ENCODE measurements at places on chromosomes 13 and 19.

DNA sequence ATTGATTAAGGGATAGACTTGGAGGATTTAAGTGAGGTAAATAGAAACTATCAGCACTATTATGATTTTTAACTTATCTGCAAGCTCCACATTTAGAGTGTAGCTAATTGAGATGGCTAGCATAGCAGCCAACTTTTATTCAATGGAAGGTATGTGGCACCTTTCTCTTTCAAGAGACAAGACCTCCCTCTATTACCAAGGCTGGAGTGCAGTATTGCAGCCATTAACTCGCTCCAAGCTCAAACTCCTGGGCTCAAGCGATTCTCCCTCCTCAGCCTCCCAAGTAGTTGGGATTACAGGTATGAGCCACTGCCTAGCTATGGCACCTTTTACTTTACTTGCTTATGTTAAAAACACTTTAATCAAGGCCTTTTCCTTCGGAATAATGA lies 8.2 kb downstream of the TPT1 start:
- no peak for DNase-seq

- DNase-seq: no peak
These were observed at the start of gene CD177 for GRCh38 chr19:43353606-43354304. Gene CD177 (plus strand): TSS chr19:43353686. CDS start chr19:43353715, 29 bp downstream.

- no peak for DNase-seq
These were observed 247.0 kb downstream of the GPC6 start for GRCh38 chr13:93473441-93474270.

DNA sequence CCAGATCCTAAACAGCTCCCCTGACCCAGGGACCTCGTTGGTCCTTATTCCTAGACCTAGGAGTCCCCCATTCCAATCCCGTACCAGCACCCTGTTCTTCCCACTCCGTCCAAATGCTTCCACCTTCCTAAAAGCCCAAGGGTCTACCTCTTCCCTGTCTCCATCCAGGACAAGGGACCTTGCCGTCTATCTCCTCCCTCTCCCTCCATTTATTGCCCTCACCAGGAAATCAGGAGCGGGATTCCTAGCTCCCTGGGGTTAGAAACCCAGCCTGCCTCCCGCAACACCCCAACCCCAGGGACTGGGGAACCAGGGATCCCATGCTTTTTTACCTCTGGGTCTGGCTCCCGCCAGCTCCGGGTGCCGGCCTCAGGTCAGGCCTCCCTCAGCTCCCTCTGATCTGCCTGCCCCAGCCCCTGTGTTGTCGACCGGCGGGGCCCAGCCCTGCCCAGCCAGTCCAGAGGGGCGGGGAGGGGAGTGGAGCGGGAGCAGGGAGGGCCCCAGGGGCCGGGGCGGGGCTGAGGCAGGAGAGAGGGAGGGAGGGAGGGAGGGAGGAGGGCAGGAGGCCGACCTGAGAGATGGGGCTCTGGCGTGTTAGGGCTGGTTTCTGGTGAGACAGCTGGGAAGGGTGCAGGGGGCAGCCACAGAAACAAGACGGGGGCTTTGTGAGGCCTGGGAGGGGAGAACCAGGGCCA lies at the start of gene B3GNT8:
B3GNT8 (minus strand) TSS at position 423 of the 695 bp plus-strand sequence. CDS start 596 bp downstream, outside the sequence.
- peak; percentile 78 for DNase-seq

DNA sequence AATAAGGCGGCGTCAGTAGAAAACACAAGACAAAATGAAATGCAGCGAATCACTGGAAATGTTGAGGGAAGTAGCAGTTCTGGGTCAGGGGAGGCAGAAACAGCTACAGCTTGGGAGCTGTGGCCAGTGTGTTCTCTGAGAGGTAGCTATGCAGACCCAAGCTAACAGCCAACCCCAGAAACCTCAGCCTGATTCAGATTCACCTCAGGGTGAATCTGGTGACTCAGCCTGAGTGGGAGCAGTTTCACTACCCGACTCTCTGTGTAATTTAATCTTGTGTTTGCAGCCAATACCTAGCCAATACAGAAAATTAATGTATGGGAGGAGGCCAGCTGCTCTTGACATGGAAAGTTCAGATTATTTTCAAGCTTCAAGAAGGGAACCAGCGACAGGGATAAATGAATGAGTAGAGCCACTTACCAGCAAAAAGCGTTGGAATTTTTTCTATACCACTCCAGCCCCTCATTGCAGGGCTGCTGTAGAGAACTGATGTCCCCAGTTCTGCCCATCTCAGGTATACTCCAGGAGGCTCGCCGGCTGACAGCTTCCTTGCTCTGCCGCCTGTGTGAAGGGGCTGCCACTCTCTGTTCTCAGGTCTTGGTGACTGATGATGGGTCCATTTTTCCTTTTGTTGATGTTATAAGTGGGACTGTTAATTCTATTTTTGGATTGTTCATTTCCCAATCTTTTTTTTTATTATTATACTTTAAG lies 8.9 kb downstream of the IGFL3 start:
- no peak for DNase-seq

DNA sequence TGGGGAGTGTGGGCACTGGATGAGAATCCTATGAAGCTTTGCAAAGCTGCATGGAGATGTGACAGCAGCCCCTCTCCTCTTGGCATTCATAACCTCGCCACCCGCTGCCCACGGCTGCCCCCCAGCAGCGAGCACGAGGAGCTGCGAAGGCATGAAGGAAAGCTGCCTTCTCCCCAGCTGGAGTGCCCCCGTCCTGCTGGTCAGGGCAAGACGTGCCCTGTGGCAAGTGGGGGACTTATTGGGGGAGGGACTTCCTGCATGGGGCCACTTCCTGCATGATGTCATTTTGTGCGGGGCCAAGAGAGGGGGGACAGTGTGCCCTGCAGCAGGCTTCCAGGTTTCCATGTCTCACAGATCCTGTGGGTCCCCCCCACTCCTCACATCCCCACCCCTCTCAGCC lies 85.9 kb downstream of the TSHZ3 start:
- no peak for DNase-seq

DNA sequence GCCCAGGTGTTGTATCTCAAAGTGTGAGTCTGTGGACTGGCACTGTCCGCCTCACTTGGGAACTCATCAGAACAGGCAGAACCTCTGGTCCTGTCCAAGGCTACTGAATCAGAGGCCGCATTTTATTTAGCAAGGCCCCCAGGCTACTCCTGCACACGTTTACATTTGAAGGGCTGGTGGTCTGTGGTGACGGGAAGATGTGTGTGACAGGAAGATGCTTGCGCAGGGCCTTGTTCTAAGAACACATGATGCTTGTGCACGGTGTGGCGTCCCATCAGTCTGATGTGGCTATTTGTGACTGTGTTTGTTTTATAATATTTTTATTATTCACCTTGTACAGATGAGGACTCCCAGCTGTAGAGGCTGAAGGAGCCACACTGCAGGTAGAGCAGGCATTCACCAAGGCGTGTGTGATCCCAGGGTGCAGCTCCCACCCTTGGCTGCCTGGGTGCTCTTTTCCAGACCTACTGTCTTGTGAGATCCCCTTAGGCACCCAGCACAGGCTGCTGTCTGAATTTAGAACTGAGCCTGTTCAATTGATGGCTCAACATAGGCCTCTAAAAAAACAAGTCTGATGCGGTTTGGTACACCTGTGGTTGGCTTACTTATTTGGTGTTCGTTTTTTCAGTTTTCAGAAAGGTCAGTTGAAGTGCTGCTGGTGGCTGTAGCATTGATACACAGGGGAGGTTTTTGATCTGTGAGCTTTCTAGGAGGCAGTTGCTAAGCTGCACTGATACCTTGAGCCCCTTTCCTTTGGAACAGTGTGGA lies 3.1 kb downstream of the SLC25A15 start:
- no peak for DNase-seq

GRCh38 chr13:113880651-113881611 lies 17.1 kb upstream of the GAS6 start:
- DNase-seq: no peak

GRCh38 chr19:44723952-44724319 lies 24.6 kb upstream of the BCL3 start:
- peak; percentile 85 for DNase-seq

DNA sequence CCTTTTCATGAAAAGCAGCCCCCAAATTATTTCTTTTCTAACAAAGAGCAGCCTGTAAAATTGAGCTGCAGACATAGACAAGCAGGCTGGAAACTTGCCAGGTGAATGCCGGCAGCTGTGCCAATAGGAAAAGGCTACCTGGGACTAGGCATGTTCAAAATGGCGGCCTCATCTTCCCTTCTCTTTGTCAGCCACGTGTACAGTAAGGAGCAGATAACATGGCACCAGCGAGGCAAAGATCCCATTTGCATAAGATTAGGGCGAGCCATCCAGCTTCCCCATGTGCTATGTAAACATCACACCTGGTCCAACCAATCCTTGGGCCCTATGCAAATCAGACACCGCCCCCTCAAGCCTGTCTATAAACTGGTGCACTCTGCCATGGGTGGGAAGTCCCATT lies 31.2 kb upstream of the CACNA1A start:
- no peak for DNase-seq

GRCh38 chr19:1291761-1292418 lies 6.2 kb downstream of the EFNA2 start:
- no peak for DNase-seq

DNA sequence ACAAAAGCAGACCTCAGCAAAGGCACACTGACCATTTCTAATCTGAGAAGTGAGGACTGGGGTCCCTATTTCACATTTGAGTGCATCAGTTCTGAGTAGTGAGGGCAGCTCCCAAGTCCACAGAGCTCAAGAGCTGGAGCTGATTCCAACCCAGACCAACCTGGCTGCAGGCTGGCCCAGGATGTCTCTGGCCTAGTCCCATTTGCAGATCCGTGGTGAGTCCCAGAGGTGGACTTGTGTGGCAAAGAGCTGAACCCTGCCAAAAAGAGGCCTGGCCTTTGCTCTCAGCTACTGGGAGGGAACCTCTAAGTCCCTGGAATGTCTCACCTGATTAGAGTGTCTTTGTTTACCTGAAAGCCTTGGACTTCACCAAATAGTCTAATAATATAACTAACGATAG lies 14.6 kb downstream of the SIGLEC7 start:
- no peak for DNase-seq

DNA sequence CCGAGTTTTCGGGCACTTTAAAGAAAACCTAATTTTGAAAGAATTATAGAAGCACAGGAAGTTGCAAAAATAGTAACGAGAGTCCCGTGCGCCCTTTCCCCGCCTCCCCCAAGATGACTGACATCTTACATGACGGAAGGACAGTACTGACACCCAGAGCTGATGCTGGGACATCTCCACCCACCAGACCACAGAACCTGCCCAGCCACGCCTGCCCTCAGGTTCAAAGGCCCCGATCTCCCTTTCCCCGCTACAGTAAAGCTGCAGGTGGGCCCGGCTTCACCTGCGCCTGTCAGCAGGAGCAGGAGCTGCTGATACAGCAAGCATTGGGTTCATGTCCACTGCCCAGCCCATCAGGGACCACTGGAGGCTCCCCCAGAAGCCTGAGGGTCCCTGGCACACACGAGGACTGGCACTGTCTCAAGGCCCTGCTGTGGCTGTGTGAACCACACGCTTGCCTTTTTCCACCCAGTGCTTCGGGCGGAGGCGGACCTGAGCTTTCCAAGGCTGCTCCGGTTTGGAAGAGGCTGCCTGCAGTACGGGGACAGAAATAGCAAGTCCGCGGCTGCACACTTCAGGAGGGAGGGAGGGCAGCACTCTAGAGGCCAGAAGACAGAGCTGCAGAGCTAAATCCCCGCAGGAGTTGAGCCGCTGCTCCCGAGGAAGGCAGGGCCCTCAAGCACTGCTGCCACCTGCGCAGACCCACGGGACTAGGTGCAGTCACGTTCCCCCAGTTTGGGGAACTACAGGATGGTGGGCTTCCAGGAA lies 8.7 kb downstream of the MAP2K2 start:
- no peak for DNase-seq

DNA sequence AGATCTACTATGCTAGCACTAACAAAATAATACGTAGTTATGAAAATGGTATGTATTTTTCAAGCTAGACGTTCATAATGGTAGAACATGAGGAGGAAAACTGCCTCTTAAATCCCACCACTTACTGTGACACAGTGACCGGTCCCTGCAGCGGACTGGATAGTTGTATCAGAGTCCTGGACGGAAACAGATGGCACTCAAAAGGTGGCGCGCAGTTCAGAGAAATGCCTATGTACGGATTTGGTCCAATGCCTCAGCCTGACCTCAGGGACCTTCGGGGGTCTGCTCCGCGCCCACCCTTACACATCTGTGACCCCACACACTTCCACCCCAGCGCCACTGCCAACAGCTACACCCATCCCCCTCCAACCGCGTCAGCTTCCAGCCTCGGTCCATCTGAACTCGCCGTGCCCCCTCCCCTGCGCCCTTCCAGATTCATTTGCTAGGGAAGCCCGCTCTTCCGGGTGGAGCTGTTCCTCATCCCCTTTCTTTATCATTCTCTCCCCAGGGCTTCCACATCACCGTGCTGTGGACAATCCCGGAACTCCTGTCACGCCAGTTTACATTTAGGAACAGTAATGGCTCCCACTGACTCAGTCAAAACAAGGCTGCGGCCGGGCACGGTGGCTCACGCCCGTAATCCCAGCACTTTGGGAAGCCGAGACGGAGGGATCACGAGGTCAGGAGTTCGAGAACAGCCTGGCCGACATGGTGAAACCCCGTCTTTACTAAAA lies 792 bp upstream of the LENG8 start:
- peak; percentile 43 for DNase-seq

- peak; percentile 28 for DNase-seq
These were observed 7.8 kb upstream of the LYPD5 start for GRCh38 chr19:43809762-43810696.

DNA sequence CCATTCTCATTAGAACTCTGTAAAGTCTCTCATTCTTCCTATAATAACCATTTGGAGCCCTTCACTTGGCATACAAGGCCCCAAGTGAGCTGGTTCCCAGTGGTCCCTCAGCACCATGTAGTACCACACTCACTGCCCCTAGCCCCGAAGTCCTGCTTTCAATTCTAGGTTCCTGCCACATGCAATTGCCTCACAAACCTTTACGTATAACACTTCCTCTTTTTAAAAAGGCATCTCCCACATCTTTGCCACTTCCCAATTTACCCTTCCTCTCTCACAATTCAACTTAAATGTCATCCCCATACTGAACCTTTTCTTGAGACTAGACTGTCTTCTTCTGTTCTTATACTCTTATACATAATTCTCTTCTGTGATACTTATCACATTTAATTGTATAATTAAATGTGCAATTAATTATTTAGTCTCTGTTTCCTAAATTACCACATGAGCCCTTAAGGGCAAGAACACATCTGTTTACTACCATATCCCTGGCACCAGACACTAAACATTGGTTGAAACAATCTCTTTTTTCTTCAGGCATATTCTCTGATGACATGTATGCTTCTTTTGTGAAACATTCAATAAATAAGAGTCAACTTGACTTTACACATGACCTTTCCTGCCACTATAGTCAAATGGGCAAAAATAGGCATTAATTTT lies 304.0 kb downstream of the SPRY2 start:
- DNase-seq: no peak
